ENCODE measurements at places on chromosomes 1 and 21.

- DNase-seq: no peak
Measured at GRCh38 chr1:227886993-227887696, 60.6 kb downstream of the WNT9A start.

DNA sequence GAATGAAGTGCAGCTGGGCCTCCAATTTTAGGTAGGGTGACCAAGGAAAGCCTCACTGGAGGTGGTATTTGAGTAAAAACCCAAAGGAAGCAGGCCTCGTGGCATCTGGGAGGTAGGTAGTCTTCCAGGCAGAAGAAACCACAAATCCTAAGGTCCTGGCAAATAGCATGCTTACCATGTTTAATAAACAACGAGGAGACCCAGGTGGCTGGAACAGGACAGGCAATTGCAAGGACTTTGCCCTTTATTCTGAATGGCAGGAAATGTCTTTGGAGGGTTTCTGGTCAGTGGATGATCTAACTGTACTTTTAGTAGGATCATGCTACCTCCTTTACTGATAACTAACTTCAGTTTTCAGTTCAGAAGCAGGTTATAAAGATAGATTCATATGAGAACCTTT lies 52.2 kb downstream of the EPB41 start:
- no peak for DNase-seq

DNA sequence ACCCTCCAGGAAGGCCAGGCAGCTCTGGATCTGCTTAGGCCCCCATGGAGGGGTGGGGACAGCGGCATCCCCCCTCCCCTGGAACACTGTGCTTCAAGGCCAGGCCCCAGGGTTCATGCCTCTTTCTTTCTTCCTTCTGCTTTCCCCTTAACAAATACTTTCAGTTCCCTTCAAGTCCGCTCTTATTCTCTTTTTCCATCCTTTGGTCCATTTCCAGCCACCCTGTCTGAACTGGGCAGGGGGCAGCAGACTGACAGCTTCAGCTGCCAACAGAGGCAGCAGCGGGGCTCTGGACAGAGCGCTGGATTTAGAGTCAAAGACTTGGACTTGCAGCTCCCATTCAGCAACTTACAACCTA lies 1.1 kb upstream of the CD244 start:
- no peak for DNase-seq

GRCh38 chr1:235160383-235160956 lies 580 bp downstream of the RBM34 start:
- peak; percentile 33 for DNase-seq

DNA sequence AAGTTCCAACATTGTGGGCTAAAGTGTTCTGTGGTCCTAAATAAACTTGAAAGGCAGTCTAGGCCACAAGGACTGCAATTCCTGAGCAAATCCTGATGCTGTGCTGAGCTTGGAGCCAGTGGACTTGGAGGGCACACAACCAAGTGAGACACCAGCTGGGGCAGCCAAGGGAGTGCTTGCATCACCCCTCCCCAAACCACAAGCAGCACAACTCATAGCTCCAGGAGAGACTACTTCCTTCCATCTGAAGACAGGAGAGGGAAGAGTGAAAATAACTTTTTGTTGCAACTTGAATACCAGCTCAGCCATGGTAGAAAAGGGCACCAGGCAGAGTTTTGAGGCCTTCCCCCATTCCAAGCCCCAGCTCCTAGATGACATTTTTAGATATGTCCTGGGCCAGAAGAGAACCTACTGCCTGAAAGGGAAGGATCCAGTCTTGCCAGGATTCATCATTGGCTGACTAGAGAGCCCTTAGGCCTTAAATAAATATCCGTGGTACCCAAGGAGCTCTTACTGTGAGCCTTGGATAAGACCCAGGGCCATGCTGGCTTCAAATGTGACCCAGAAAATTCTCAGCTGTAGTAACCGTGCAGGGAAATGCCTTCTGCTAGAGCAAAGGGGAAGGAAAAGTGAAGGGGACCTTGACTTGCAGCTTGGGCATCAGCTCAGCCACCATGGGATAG lies 35.4 kb upstream of the LRRC8B start:
- DNase-seq: no peak

GRCh38 chr1:65393347-65393746 lies 27.1 kb upstream of the LEPR start:
- DNase-seq: no peak

GRCh38 chr1:241357366-241358340 lies 648 bp upstream of the RGS7 start:
- no peak for DNase-seq

GRCh38 chr1:226002667-226003501 lies 3.7 kb upstream of the SDE2 start:
- peak; percentile 38 for DNase-seq

- DNase-seq: no peak
Measured at GRCh38 chr1:178353524-178353923, 143.2 kb downstream of the CLEC20A start.

DNA sequence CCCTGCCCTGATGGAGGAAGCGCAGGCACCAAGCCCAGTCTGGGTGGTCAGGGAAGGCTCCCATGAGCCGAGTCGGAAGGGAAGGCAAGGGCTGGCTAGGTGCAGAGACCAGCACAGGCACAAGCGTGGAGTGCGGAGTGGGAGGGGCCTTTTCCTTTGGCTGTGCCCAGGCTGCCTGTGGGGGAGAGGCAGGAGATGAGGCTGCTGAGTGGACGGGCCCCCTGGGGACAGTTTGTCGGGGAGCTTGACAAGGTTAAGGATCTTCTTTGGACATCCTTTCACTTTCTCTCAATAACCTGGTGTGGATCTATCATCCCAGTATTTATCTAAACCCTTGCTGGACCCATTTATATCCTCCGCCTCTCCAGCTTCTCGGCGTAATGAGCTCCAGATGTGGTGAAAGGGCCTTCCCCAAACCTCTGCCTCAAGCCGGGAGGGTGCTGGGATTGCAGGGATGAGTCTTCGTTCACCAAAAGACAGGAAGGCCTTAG lies 42.9 kb downstream of the EPHB2 start:
- DNase-seq: no peak

- DNase-seq: no peak
Measured at GRCh38 chr1:10299151-10299550, 88.8 kb downstream of the KIF1B start.

GRCh38 chr1:154629061-154629674 lies 21.2 kb upstream of the ADAR start:
- no peak for DNase-seq

- no peak for DNase-seq
Measured at GRCh38 chr1:179177182-179177581, 52.3 kb downstream of the ABL2 start.

GRCh38 chr1:212254853-212255363 lies 30.3 kb upstream of the PPP2R5A start:
- no peak for DNase-seq

GRCh38 chr1:12099610-12100009 lies 36.5 kb downstream of the TNFRSF8 start:
- no peak for DNase-seq

- DNase-seq: no peak
Measured at GRCh38 chr1:184971522-184972265, 2.6 kb downstream of the NIBAN1 start.

- DNase-seq: no peak
Measured at GRCh38 chr1:13774121-13774520, 74.1 kb downstream of the PRDM2 start.

GRCh38 chr1:152111515-152111968 lies 3.7 kb downstream of the TCHH start:
- peak; percentile 86 for DNase-seq

GRCh38 chr1:116411784-116412479 lies 38.9 kb downstream of the ATP1A1 start:
- no peak for DNase-seq

DNA sequence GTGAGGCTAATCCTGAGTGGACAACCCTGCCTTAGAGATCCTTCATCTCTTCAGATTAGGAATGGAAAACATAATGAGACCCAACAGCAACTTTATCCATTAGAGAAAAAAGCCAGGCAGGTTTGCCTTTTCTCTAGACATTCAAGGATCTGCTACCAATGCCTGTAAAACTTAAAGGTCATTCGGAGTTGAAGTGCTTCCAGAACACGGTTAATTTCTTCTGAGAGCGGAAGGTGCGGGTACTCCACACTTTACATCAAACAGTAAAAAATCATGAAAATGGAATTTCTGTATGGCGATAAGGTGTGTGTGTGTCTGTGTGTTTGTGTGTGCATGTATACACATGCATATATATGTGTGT lies 65.2 kb upstream of the PRKACB start:
- DNase-seq: no peak

DNA sequence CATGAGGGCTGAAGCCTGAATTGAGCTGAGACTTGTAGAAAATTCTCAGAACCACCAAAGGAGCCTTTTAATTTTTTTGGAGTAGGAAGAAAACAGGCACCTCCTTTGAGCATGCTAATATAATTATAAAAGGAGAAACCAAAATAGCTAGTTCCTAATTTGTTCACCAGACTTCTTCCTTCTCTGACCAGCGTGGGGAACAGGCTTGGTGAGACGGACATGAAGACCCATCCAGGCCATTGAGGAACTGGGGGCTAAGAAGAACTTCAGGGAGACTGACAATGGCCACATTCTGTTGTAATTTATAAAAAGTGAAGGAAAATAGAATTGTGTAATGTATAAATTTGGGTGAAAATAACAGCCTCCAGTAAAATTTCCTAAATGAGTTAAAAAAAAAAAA lies 62.6 kb downstream of the MAN1C1 start:
- DNase-seq: no peak

- DNase-seq: no peak
Measured at GRCh38 chr1:67339623-67340343, 32.1 kb downstream of the IL12RB2 start.

DNA sequence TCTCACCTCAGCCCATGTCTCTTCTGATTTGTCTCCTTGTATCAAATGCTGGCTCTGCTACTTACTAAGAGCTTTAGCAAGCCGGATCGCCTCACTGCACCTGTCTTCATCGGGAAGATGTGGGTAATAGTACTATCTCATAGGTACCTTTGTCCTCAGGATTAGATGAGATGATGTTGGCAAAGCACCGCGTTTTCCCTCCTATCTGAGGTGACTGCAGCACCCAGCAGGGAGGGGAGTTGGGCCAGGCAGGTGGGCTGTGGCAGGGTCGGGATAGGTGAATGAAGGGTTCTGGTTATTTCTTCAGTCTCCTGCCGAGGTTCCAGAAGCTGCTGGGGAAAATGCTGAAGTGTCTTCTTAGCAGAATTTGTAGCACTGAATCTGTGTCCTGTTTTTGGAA lies 5.2 kb downstream of the OPRD1 start:
- DNase-seq: no peak

DNA sequence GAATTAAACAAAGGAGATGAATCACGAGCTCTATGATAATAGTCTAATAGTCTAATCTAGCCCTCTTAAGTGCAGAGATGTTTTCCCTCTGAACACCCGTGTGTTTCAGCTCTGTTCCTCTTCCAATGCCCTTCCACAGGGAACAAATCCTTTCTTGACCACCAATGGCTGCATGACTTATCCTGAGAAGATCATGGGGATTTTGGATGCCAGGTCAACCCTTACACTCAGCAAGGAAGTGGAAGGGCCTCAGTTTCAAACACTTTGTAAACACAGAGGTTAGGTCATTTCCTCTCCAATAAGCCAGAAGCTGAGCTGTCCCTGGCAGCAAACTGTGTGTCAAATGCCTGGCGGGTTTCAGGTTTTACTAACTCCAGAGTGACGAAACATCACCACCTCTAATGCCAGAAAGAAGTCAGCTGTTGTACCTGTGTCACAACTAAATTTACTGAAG lies 200.0 kb downstream of the GABPA start:
- DNase-seq: no peak

DNA sequence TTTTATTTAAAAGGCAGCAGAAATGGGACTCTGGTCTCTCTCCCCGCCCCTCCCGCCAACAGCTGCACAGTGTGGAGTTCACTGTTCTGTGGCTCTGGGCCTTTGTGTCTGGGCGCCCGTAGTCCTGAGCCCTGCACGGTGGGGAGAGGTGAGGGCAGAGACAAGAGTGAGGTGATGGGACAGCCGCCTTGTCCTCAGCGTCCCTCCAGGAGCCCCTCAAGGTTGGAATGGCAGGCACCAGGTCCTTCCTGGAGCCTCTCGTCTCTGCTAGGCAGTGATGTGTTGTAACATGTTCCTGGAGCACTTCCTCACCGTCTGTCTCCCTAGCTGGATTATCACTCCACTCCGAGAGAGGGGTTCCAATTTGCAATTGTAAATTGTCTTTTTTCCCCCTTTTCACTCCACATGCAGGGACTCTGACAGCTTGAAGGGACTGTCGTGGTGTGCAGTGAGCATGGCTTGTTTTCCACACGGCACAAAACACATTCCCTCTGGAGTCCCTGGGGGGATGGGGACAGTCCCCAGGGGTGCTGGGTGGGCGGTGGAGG lies 44.6 kb upstream of the C1orf174 start:
- DNase-seq: no peak

DNA sequence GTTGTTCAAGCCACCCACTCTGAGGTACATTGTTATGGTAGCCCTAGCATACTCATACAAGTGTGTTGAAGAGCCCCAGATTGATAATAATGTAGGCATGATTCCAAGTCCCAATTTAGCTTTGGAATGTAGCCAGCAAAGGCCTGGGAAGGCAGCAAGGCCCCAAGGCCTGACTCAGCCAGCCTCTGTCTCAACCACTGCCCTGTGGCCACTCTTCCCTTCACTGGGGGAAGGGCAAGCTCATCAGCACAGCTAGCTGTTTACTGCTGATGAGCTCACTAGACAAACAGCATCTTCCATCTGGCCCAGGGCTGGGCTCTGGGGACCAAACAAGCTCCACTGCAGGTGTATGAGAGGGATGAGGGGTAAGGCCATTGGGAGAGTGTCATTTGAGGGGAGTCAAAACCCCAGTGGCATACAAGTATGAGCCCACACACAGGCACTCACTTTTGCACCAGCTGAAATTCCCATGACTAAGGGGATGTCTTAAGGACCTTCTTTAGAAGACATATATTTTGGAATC lies 2.2 kb upstream of the IRF6 start:
- peak; percentile 40 for DNase-seq

DNA sequence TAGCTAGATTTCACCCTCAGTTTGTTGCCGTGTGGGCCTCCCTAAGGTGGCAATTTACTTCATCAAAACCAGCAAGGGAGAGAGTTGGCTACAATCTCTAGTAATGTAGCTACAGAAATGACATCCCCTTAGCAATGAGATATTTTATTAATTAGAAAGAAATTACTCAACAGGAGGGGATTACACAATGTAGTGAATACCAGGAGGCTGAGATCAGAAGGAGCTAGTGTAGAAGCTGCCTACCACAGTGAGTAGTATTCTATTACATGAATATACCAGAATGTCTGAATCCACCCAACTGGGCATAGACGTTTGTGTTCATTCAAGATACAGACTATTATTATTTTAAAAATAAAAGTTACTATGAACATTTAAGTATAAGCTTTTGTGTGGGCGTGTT lies 868.2 kb upstream of the CXADR start:
- DNase-seq: no peak

GRCh38 chr1:64745181-64745985 lies 508 bp downstream of the RAVER2 start:
- DNase-seq: no peak

- DNase-seq: no peak
Measured at GRCh38 chr1:225465793-225466517, 38.1 kb upstream of the LBR start.

GRCh38 chr1:232657426-232658005 lies 27.6 kb upstream of the SIPA1L2 start:
- no peak for DNase-seq

All from DMS 273 treated with DMSO at 0.1 percent for 48 hours (cell line).